ENCODE measurements at places on chromosomes 7 and 10. TPM values are rescaled to one million over a fixed set of nuclear protein-coding genes. Genes with fewer than 3 reads are reported as not detected.

Gene MINDY4
- 3.5 TPM for total RNA-seq

Gene IFIT3
- 54.8 TPM for total RNA-seq

Gene MARVELD1
- total RNA-seq: 58.6 TPM

Gene PSD
- total RNA-seq: 0.24 TPM

Gene MORN4
- 9.7 TPM for total RNA-seq

GRCh38 chr10:117348236-117348635 is 27.0 kb downstream of the PDZD8 start:
- no peak for DNase-seq

DNA sequence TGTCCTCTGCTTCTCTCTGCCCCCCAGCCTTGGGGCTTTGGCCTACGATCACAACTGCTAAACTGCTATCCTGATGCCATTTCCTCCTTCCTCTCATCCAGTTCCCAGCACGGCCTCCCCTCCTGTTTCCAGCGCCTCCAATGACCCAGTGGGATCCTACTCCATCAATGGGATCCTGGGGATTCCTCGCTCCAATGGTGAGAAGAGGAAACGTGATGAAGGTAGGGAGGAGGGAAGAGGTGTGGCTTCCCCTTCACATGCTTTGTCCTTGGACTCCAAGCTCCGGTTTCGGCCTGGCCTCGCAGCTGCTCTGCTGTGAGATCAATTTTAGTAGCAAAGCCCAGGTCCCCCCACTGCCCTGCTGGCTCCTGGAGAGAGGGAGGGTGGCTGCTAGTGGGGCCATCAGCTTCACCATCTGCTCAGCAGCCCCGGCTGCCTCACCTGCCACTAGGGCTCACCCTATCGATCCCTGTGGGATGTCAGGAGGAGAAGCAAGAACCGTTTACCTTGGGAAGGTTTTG is 35.8 kb downstream of the PAX2 start:
- DNase-seq: no peak

- DNase-seq: no peak
Measured at GRCh38 chr10:112821038-112821437, 129.0 kb upstream of the TCF7L2 start.

DNA sequence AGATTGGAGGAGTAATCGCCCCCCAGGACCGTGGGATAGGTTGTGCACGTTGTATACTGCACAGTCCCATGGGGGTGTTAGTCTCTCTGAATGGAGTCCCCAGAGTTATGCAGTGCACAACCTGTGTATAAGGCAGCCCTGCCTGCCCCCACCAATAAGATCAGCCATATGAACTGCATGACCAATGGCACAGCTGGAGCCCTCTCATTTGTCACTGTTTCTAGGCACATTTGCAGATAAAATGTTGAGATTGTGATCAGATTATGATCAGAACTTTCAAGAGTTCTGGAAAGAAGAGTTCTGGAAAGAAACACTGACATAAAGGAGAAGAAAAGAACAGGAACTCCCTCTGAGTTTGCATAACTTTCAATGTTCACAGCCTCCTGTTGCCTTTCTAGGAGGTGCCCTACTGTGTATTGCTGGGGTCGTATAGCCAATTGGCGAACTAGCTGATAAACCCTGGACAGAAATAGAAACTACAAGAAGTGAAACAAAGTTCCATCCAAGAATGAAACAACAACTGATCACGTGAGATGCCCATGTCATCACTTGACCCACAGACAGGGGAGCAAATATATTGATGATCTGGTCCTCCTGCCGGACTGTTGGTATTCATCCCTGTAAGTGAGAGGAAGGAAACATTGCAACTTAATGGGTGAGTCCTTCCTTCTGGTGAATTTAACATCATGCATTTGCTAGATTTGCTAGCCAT is 49.6 kb upstream of the TOMM7 start:
- no peak for DNase-seq

DNA sequence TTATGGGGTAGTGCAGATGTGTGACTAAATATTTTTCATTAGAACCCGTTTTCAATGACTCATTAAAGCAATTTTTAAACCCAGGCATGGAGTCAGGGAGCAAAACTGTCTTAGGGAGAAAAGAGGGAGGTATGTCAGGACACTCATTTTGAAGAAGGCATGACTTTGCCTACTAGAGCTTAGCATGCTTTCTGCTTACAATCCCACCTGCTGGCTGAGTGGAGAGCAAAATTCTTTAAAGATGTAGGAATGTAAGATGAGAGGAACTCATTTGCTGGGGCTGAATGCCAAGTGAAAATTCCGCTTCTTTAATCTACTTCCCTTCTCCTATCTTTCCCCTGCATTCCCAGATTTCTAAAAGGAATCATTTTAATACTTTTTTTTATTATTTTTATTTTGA is 232.6 kb downstream of the GALNT17 start:
- DNase-seq: no peak

DNA sequence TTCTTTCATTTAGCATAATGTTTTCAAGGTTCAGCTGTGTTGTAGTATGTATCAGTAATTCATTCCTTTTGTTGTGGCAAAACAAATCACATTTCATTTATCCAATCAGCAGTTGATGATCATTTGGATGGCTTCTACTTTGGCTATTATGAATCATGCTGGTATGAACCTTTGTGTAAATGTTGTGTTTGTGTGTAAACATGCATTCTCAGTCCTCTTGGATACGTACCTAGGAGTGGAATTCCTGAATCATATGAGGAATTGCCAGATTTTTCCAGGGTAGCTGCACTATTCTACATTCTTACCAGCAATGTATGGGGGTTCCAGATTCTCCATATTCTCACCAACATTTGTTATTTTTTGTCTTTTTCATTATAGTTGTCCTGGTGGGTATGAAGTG is 578.5 kb upstream of the MKI67 start:
- DNase-seq: no peak

DNA sequence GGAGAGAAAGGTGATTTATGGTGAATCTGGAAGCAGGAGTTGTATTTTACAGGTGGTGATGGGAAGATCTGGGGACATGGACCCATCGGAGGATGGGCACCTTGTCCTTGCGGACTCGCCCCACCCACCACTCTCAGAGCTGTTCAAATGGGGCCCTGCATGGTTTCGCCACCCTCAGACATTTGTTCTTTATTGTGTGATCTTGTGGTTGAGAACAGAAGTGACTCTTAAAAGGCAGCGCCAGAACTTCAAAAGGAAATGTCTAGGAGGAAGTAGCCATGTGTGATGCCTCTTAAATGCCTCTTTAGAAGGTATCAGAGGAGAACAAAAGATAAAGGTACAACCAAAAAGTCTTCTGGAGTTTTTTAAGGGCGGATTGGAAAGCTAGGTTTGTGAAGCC is 205.7 kb downstream of the KIAA1217 start:
- no peak for DNase-seq

DNA sequence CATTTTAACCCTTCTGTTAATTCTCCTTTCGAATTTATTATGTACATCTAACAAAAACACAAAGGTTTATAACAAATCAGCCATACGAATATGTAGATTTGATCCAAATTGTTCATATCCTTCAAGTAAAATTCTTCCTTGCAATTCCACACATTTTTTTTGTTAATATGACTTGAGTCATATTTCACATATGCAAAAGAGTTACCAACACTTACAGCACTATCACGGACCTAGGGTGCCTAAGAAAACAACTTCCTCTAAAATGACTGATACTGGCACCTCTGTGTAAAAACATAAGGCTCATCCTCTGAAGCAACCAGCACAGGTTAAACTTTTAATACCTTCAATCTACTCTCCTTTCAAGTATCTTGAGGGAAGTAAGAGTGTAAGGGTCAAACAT is 451.8 kb downstream of the SEMA3D start:
- no peak for DNase-seq

DNA sequence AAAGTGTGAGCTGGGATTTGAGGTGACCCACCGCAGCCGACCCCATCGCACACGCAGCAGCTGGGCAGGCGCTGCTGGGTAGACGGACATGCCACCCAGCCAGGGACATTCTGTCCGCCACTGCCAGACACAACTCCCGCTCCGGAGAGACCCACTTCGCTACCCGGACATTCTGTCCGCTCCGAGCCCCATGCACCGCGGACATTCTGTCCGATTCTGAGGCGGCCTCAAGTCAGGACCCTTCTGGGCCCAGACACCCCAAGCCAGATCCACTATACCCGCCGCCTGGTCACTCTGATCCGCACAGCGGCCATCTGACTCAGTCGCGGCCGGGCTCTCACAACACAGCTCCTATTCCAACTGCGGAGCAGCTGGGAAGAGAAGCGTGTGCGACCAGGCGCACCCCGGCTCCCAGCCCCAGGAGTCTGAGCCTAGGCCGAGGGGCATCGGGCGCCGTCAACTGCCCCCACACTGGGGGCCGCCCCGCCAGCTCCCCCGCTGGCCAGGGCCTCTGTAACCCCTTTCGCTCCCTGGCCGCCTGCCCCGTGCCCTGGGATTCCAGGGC is 763 bp downstream of the PITX3 start:
- no peak for DNase-seq

- no peak for DNase-seq
Measured at GRCh38 chr10:95419399-95419798, 128.6 kb upstream of the PDLIM1 start.

DNA sequence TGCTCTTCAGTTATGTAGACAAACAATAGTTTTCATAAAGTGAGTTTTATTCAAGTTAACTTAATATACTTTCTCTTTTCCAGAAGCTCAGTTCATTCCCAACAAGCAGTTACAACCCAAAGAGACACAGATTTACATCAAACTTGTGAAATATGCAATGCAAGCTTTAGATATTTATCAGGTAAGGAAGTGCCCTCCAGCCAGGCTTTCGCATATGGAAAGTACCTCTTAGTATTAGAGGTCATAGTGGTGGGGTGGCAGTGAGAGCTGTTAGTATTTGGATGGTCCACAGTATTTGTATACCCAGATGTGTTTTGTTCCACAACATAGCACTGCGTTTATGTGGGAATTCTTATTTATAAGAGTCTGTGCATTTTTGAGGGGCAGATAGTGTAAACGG is 32.1 kb downstream of the TRRAP start:
- no peak for DNase-seq

- no peak for DNase-seq
Measured at GRCh38 chr7:41869997-41870396, 167.1 kb upstream of the INHBA start.

- DNase-seq: no peak
Measured at GRCh38 chr7:33731912-33732311, 173.4 kb upstream of the BMPER start.
